ENCODE measurements at places on chromosomes 2 and 18.

DNA sequence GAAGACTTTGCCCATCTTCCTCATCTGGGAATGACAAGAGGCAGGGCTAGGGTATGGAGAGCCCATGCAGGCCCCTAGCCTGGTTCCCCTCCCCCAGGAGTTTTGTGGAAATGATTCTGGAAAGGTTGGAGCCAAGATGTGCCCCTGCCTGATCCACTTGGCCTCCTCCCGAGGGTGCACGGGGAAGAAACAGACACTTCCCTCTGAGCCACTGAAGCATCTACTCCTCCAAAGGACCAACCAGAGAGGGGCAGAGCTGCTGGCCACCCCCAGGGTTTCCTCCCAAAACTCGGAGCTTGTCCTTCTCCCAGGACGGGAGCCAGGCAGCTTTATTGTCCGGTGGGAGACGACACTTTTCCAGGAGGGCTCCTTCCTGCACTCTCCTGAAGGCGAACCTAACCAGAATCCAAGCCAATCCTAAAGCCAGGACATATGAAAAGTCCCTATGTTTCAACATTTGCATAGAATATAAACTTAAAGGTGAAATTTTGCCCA lies 149.2 kb upstream of the COPS8 start:
- no peak for DNase-seq

DNA sequence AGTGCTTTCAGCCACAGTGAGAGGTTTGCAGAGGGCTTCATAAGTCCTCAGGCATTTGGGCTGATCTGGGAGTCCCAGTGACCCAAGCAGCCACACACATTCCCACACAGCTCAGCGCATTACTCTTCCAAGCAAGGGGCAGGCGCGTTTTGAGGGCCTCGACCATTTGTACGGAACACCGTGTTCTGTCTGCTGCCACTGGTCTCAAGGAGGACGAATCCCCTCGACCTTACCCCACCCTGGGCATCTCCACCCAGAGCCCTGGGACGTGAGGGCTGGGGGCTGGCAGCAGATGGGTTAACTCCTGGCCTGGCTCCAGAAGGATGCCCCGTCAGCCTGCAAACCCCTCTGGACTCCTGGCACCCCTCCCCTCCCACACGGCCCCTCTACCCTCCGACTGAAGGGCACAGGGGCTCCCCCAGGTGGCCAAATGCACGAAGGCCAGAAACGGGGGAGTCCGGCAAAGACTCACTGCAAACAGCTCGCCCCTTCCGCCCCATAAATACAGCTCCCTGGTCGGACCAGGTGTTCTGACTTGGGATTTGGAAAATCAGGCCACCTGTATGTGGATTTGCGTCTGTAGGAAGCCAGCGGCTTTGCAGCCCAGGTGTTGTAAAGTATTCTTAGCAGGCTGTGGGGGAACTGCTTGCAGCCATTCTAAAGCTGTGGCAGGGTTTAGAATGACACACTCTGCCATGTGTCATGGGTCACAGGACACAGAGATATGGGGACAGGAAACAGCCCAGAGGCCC lies 33.6 kb upstream of the PTMA start:
- peak; percentile 43 for DNase-seq

DNA sequence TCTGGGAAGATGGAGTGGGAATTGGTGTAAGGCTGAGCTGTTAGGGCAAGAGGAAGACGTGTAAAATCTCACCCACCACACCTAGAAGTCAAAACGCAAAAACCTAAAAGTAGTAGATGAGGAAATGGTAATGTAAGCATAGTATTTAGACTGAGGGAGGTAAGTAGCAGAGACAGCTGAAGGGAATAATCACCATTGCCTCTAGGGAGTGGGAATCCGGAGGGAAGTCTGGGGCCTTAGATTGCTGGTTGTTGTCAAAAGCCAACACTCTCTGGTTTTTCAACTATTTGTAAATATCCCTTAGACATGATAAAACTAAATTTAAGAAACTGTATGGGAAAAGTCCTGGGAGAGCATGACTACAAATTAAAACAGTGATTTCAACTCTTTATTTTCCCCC lies 28.7 kb upstream of the MYCN start:
- DNase-seq, result no peak

DNA sequence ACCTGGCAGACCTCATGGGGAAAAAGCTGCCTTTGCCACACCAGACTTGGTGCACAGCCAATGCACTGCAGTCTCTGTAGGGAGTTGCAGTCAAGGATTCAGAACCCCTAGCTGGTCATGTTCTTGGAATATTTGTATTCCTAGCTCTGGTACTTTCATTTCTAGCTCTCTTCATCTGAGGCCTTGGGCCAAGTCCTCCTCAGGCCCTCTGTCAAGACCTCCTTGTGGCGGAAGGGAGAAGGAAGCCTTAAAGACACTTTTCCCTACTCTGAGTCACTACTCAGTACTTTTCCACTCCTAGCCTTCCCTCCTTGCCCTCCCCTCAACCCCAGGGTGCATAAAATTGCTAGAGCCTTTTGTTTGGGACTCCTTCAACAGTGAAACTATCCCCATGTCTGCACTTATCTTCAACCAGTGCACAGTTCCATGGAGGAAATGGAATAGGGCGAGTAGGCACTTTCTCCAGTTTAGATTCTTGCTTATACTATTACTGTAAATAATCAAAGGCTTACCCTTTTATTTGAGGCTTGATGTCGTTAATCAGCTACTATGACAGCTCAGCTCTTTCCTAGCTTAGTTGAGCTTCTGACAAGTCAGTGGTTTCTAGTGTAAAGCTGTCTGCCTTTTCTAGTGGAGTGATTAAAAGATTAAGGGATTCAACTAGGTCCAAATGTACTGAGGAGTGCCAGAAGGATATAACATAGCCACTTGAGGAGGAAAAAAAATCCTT lies 15.8 kb downstream of the M1AP start:
- no peak for DNase-seq

DNA sequence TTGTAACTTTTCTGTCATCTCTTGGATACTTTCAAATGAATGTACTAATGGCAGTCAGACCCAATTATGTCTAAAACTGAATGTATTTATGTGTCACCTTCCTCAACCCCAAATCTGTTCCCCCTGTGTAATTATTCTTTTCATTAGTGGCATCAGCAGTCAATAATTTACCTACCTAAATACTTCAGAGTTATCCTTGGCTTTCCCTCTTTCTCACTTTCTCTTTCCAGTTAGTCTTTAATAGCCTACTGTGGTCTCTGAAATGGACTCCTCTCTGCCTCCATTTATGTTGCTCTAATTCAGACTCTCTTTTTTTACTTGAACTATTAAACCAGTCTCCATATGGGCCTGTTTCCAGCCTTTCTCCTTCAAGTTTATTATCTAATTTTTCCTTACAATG lies 21.0 kb downstream of the C18orf63 start:
- DNase-seq, result no peak

DNA sequence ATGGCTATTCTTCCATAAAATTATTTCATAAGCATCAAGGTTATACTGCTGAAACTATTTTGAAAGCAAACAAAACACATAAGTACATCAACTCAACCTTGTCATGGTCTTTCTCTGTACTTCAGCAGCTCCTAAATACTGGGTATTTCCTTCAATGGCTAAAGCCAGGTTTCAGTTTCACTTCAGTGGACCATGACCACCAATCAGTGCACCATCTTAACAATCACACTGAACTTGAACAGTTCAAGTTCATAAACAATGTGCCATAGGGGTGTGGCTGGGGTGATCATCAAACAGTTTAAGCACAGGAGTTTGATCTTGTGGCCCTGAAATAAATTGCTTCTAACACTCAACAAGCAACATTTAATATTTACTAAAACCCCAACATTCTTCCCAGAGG lies 124.1 kb upstream of the FIGN start:
- no peak for DNase-seq

- DNase-seq, result peak; percentile 89
Observed at GRCh38 chr2:218806346-218806978, 24.5 kb downstream of the CYP27A1 start.

DNA sequence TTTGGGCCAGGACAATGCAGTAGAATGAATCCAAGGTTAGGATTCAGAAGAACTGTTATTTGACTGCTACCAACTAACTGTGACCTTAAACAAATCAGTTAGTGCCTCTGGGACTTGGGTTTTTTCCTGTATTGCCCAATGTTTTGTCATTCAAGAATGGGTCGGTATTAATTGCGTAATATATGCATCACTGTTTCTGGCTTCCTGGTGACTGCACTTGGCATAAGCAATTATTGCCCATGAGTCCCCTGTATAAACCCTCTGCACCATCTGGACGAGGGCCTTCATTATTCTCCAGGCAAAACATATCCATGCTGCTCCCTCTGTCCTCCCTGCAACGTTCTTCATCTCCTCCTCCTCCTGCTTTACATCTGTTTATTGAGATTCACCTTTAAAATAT lies 255.8 kb upstream of the LRRTM1 start:
- DNase-seq, result peak; percentile 71

GRCh38 chr2:26620031-26620605 lies 21.0 kb downstream of the CIB4 start:
- no peak for DNase-seq

DNA sequence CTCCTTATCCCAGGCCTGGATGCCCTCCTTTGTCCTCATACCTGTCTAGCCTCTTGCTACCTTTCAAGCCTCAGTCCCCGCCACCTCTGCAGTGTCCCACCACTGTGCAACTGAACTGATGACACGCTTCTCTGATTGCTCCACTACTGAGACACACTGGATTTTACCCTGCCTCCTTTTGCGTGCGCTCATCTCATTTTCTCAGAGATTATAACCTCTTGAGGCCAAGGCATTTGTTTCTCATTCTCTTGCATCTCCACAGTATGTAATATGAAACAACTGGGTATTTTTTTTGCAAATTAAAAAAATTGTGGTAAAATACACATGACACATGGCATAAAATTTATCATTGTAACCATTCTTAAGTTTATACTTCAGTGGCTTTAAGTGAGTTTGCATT lies 95.4 kb downstream of the PRKCE start:
- no peak for DNase-seq

- no peak for DNase-seq
Observed at GRCh38 chr18:77749089-77749488, 499.4 kb downstream of the GALR1 start.

- peak; percentile 57 for DNase-seq
Observed at GRCh38 chr2:12176623-12177454, 430.4 kb downstream of the LPIN1 start.

GRCh38 chr2:218872645-218873358 lies 7.8 kb upstream of the WNT10A start:
- no peak for DNase-seq
